ENCODE measurements at places on chromosomes 6 and 20.

DNA sequence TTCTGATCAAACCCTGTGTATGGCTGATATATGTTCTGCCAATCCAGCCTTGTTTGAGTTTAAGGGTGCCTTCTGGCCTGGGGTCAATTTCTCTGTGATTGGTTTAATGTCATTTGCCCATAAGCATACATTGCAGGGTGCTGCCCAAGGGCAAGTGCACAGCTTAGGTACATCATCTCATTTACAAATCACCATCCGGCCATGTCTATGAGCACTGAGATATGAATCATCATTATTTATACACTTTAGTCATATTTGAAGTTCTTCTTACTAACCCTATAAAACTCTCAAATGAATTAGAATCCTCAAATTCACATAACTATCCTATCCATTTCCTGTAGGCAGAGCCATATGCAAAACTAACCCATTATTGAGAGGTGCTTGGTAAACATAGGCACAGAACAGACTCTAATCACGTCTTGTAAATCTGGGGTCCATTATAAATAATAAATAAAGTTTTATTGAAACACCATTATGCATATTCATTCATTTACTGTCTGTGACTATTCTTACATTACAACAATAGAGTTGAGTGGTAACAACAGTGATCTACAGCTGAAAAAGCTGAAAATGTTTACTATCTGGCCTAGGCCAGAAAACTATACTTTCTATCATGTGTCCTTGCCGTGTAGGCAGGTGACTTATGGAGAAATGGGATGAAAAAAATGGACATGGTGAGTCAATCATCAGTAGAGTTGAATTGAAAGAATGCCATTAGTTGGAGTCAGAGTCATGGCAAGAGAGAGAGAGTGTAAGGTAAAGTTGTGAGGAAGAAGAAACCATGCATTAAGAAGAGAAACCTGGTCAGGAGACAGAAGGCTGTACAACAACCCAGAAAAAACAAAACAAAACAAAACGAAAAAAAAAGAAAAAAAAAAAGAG lies 25.0 kb downstream of the KCNQ5 start:
- peak; percentile 29 for DNase-seq

DNA sequence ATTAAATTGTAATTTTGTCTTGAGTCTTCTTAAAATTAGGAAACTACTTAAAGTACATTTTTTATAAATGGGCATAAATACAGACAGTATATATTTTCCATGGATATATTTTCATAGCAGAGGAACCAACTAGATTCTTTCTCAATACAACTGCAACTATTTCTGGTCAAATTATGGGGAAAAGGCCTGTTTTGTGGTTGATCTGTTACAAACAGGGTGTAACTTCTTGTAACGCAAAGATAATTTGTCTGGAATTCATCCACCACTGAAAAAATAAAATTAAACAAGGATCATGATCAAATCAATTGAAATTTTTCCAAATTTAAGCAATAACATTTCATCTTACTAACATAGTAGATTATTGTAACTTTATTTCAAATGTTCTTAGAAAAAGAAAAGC lies 67.2 kb upstream of the RNF146 start:
- DNase-seq, result peak; percentile 4

- peak; percentile 7 for DNase-seq
These were observed 71.8 kb upstream of the ZNF184 start for GRCh38 chr6:27544612-27545260.

DNA sequence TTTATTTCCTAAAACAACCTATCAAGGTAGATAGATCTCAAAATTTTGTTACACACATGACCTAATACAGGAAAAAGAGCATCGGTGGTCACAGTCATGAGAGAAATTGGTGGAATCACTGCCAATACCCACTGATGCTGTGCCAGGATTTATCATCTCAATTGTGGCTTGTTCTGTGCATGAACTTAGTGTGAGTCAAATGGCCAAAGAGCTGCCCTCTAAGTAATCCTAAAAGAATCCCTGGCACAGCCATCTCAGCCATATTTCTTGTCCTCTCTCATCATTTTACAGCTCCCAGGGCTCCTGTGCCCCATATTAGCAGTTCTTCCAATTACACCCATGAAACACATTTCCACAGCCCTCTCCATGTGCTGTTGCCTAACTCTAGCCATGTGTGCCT lies 6.1 kb downstream of the GSTA5 start:
- peak; percentile 90 for DNase-seq

DNA sequence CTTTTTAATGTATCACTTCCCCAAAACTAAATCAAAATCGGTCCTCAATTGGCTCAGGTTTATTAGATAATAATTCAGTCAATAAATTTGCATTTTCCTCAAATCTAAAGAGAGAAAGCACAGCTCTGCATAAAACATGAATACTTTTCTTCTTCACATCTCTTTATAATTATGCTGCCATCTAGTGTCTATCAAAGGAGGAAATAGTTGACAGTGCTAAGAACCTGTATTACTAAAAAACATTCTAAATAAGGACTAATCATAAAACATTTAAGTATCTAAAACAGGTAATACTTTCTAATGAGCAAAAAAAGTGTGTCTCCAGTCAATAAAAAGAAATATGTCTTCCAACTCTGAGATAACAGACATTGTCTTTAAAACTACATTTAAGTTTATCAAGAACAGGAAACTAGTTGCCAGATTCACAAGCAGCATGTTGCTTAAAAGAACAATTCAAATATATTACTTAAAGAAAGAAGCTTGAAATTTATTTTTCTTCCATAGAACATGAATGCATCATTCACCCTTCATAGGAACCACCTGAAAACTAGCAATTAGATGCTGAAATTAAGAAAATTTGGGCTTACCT lies 56.5 kb upstream of the DST start:
- peak; percentile 65 for DNase-seq

DNA sequence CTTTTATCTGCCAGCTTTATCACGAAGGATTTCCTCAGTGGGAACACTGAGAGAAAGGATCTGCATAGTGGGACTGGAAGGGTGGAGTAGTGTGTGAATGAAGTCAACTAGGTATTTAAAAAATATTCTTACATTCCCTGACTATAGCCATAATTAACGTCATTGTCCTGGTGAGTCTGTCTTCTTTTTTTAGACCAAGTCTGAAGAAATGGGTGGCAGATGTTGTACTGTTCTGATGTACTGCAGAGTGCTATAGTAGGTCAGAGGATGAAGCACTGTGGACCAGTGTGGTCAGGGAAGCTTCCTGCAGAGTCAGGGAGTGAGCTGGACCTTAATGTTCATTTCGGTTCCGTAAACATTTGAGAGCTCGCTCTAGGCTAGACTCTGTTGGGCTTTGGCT lies 11.9 kb downstream of the TULP4 start:
- DNase-seq, result peak; percentile 53

DNA sequence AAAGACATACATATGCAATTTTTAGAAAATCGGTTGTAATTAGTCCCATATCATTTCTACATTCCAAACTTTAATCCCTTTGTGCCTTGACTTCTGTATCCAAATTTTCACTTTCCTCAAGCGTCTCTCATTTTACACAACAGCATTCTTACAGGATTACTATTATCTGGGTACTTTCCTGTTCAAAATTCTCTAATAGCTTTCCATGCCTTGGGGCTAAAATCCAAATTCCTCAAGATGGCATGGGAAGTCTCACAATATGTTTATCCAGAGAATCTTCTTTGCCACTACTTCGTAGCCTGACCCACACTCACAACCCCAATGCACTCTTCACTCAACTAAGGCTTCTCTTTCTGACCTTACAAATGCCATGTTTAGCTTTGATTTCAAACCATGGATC lies 125.0 kb downstream of the TBX18 start:
- peak; percentile 46 for DNase-seq

DNA sequence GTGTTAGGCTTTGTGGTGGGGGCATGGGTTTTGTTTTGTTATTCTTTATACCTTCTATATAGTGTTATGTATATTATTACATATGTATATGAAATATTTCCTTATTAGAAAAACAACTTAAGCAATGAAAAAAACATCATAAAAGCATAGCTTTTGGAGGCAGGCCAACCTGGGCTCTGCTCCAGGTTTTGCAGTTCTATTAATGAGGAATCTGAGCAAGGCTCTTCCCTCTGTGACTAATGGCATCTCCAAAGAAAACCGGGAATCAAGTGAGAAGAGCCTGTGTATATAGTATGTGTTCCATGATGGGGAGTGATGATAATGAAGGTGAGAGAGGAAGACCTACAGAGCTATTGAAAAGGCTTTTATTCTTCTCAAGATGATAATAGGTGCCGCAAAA lies 291.1 kb downstream of the CLIC5 start:
- peak; percentile 68 for DNase-seq

DNA sequence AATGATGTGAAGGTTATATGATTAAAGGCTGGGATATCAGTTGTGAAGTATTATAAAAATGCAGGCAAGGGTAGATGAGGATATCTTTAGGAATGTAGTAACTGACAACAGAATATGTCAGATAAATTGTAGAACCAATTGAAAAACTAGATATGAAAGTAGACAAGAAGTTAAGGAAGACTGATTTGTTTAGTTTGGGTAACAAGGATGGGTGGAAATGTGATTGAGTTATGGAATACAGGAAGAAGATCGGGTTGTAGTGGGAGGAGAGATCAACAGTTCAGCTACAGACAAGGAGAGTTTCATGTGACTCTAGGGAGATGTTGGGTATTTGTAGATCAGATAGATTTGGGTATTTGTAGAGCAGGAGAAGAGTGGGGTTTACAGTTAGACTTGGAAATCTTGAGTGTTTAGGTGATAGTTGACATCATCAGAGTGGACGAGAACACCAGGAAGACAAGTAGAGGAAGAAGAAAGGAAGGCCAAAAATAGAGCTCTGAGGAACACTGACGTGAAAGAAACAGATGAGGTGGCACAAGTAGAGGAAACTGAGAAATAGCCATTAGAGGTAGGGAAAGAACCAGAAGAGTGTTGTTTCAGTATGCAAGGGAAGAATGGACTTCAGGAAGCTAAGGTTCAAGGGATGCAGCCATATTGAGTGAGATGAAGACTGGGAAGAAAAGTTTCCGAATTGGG lies 12.1 kb upstream of the TSPYL1 start:
- no peak for DNase-seq

Measured in GM23248 (cell line).